ENCODE measurements at places on chromosomes 5 and 9.

DNA sequence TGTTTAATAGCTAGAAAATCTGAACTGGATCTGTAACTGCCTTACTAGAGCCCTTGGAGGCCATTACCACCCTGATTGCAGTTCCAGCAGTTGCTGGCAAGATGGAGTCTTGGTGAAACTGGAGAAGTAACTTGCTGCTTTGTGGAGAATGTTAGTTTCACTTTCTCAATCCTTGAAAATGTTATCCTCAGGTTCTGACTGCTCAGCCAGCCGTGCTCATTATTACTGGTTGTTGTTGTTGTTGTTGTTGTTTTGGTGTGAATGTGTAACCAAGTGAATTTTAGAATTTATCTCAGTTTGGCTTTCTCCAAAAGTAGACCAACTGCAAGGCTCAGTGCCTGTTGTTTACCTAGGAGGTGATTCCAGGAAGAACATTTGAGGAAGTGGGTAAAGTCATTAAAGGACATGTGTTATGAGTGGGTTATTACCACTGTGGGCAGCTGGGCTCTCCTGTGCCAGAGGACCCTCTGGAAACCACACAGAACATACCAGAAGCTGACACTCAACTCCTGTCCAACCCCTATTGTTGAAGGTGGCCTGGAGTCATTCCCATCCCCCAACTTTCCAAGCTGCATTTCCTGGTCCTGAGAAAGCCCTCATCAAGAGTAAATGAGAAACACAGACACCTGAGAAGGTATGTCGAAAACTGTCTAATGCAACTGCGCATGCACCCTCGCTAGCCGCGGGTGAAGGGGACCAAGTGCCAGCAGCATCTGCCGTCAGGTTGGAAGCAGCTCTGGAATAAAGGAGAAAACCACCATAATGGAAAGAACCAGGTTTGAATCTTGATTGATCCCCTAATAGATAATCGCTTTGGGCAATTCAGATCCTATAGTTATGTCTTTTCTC lies 111.6 kb downstream of the CMYA5 start:
- no peak for DNase-seq

GRCh38 chr9:121299467-121300282 lies 31.7 kb downstream of the GSN start:
- DNase-seq: peak; percentile 73

- DNase-seq: no peak
Observed at GRCh38 chr9:135703726-135704125, 1.7 kb downstream of the KCNT1 start.

DNA sequence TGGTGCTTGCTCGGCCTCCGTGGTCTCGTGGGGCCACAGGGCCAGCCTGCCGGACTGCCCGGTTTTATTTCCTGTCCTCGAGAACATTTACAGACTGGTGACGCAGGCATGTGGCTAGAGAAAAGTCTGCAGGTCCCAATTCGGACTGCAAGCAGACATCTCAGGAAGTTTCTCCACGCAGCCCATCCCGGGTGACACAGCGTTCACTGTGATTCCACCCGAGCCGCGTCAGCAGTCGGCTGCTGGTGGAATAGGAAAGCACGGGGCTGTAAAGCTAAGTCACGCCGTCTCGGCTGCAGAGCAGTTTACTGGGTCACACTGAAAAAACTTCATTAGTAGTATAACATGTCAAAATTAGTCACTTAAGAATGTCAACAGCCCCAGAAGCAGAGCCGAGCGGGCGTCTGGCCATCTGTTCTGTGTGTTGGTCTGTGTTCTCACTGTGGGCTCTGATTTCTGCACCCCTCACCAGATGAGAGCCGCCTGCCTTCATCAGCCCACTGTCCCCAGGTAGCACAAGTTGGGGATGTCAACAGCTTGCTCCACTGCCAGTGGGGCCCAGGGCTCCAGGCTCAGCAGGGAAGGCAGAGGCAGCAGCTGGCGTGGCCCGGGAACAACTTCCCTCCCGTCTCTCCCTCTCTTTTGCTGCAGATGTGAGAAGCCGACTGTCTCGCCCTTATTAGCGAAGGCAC lies 363.7 kb downstream of the IRX2 start:
- no peak for DNase-seq

DNA sequence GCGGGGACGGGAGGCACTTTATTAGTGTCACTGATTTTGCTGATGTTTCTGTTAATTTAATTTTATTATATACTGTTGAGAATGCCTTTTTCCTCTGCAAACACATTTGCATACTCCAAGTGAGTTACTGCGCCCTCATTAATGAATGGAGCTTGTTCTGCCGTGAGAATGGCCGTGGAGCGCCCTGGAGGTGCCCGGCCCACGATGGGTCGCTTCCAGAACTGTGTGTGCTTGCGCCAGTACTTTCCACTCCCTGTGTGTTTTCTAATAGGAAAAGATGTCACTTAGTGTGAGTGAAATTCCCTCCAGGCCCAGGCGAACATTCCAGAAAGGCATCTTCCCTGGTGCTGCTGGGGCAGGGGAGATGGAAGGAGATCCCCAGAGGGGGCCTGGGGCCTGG lies 30.1 kb downstream of the NDUFS6 start:
- DNase-seq: no peak

Measured in lower lobe of right lung (tissue), 2 donors.